ENCODE measurements at places on chromosomes 3 and 15. TPM values are rescaled to one million over a fixed set of nuclear protein-coding genes. Genes with fewer than 3 reads are reported as not detected.
A peak's percentile ranks its signal among the peaks of the same experiment; 100 is the strongest.

Gene FGD5
- 74.3 TPM for total RNA-seq

GRCh38 chr15:58444056-58444455 is 12.3 kb downstream of the LIPC start:
- DNase-seq, result no peak

- no peak for DNase-seq
Measured at GRCh38 chr15:82184776-82185175, 77.8 kb downstream of the EFL1 start.

DNA sequence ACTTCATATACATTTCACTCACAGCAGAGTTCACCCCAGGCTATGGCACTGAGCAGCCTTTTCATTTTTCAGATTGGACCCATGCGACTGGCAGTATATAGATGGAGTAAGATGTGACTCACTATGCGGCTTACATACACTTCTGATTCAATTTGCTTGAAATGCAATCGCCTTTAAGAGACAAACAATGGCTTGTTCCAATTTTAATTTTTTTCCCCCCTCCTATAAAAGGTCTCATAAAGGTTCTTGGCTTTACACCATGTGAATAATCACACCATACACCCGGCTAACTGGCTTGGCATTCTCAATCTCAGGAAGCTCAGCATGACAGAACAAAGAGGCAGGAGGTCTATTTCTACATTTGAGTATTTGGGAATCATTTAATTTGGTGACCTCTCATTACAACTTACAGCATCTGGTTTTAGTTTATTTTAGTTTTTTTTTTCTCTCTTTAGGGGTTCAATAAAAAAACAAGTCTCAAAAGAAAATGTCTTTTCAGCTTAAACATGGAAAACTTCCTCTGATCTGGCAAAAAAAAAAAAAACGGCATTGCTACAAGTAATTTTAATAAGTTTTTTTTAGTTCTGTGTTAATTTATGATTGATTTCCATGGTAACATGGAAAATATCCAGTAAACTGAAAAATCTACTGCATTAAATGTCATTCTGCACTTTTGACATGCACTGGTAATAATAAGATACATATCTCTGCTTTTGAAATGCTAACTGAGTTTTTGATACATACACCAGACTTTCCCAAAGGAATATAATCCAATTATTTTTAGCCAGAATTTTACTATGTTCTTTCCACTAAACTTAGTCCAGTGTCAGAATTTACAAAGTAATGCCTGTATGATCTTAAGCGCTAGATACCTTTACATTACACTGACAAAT is 38.8 kb downstream of the GADL1 start:
- DNase-seq, result no peak

DNA sequence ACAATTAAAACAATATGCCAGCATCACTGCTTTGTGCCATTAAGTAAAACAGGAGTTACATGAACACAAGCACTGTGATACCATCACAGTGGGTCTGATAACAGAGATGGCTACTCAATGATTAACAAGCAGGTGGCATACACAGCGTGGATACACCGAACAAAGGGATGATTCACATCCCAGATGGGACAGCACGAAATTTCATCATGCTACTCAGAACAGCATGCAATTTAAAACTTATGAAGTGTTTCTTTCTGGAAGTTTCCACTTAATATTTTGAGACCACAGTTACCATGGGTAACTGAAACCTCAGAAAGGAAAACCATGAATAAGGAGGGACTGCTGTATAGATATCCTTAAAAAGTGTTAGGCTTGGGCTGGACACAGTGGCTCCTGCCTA is 44.5 kb downstream of the SLC24A1 start:
- DNase-seq, result peak; percentile 55

Gene DNAH12
- total RNA-seq, result not detected

DNA sequence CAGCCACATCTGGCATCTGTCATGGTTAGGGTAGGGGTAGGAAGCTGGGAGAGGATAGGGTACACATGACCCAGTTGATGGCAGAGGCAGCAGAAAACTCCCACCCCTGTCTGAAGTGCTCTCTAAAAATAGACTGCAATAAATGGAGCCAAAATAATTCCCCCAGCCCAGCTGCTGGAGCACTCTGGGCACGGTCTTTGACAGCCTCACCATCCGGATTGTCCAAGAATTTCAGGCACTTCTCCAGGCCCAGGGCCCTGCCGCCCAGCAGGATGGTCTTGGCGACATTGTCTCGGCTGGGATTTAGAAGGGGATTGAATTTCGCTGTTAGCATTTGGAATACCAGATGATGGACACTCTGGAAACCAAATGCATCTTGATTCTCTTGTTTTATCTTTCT is 103.7 kb downstream of the IQSEC1 start:
- no peak for DNase-seq

Gene DYNC1LI1
- 34.3 TPM for total RNA-seq

Gene OXTR
- 2.8 TPM for total RNA-seq
